Activated CD4-positive, alpha-beta T cell treated with anti-CD3 and anti-CD28 coated beads, Interleukin-2, amount 50 U/mL, for 1 hour (primary cell): ENCODE measurements at places on chromosomes 13 and 19.

DNA sequence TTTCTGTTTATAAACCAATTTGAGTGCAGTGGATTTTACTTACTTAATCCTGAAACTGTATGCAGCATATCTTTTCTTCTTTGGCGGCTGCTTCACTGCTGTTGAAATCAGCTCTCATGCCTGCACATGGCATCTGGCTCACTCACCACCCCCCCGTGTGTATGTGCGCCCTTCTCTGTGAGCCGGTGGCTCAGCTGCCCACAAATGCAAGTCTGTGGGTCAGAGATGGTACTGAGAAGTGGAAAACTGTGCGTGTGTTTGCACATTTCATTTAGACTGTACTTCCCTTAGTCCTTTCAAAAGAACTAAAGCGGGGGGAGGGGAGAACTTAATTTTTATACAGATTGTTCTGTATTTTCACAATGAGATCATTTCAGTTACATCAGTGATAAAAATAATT is 307.6 kb downstream of the SHISA2 start:
- DNase-seq = no peak

DNA sequence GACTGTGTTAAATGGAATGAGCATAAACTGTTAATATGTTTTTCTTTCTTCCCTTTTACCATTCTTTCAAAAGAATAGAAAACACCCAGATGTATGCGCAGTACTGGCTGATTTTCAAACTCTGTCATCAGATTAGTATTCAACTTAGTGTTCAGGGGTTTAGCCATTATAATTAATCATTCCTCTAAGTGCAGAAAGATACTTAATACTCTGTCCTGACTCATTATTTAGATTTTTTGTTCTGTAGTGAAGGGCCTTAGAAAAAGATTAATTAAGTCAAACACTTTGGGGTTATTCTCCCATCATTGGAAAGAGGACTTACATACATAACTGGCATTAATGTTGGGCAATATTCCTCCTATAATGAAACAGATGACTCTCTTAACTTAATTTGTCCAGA is 1316.7 kb upstream of the SLC10A2 start:
- no peak for DNase-seq

- no peak for DNase-seq
Measured at GRCh38 chr13:57633141-57633949, 1.8 kb downstream of the PCDH17 start.

- DNase-seq = no peak
Measured at GRCh38 chr19:13396250-13397080, 109.8 kb downstream of the CACNA1A start.

- no peak for DNase-seq
Measured at GRCh38 chr13:63435667-63436324, 2020.1 kb upstream of the PCDH20 start.

DNA sequence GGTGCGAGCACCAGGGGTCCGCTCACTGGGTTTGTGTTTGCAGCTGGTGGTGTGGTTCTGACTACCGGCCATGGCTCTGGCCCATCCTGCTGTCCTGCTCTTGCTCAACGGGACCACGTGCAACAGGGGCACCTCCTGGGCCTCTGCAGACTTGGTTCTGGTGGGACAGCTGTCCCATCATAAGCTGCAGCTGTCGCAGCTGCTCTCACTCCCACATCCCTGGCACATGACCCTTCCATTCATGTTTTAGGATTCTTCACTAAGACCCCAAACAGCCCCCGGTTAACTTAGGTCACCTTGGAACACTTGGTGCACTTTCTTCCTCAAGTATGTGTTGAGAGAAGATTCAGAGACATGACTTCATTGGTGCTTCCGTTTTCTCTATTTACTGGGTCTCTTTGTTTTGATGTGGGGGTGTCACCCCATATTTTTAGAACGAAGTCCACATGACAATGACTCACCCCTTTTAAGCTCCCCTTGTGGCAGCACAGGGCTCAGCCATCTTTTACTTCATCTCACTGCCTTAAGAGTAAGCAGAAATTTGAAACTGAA is 68.4 kb upstream of the ARHGEF7 start:
- no peak for DNase-seq

GRCh38 chr19:871446-872265 is 12.2 kb downstream of the CFD start:
- DNase-seq = no peak

DNA sequence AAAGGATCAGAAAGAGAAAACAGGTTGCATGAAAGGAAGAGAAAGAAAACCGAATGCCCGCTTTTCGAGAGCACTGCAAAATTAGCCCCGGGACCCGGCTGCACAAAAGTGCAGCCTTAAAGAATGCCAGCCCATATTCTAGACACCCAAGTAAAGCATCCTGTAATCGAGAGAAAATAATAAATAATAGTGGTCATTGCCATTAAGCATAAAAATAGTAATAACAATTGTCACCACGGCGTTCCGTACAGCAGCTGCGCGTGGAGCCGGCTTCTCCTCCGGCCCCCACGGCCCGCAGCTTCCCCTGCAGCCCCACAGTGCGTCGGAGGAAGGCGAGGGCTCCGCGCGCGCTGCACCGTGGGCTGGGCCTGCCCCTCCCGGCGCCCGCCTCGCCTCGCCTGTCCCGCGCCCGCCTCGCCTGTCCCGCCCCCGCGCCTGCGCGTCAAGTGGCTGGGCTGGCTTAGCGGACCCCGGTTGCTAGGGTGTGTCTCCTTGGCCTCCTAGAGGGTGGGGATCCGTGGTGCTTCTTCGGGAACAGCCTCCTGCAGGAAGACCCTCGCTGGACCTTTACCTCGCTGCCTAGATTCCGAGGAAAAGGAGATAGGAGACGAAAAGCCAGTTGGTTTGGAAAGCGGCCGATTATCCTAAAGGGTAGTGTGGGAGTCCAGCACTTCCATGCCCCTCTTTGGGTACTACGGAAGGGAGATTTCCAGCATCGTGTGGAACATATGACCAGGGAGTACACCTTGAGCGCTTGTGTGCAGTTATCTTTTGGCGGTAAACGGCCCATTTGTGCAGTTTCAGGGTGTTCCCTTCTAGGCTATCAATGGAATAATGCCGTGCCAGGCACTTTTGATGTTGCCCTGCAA is at the start of gene LRRC63:
Gene LRRC63 (plus strand): TSS at position 446 of the 869 bp plus-strand sequence. CDS start 1,107 bp downstream, outside the sequence.
- peak; percentile 75 for DNase-seq

DNA sequence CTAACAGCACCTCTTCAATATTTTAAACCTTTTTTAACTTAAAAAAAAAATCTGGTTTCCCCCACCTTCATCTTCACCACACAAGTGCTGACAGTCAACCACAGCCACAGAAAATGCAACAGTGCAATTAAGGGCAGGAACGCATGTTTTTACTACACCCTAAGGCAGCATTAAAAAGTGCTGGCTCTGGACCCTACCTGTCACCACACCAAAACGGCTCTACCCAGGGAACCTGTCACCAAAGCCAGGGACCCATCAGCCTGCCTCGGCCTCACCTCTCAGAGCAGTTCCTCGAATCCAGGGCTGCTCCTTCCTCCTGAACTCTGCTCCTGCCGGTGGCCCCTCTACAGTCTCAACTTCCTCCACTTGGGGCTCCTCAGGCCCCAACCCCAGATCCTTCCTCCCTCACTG is 22.5 kb upstream of the SLC35E1 start:
- peak; percentile 31 for DNase-seq

- no peak for DNase-seq
Measured at GRCh38 chr19:18506101-18506930, 15.6 kb downstream of the ELL start.

DNA sequence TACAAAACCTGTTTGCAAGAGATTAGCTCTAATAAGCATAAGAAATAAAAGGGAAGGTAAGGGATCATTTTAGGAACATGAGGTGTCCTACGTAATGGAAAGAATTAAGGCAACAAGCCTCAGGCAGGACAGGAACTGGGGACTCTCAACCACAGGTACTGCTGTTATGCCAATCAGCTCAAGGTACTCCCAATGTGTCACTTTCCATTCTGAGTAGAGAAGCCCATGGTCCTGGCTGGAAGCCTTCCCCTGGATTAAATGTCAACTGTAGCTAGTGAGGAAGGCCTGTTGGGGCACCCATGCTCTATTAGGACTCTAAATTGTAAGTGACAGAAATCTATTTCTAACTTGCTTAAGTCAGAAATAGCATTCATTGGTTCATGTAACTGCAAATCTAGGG is 134.6 kb downstream of the DPF1 start:
- DNase-seq = no peak

- no peak for DNase-seq
Measured at GRCh38 chr13:99819967-99820366, 151.6 kb downstream of the ZIC5 start.

DNA sequence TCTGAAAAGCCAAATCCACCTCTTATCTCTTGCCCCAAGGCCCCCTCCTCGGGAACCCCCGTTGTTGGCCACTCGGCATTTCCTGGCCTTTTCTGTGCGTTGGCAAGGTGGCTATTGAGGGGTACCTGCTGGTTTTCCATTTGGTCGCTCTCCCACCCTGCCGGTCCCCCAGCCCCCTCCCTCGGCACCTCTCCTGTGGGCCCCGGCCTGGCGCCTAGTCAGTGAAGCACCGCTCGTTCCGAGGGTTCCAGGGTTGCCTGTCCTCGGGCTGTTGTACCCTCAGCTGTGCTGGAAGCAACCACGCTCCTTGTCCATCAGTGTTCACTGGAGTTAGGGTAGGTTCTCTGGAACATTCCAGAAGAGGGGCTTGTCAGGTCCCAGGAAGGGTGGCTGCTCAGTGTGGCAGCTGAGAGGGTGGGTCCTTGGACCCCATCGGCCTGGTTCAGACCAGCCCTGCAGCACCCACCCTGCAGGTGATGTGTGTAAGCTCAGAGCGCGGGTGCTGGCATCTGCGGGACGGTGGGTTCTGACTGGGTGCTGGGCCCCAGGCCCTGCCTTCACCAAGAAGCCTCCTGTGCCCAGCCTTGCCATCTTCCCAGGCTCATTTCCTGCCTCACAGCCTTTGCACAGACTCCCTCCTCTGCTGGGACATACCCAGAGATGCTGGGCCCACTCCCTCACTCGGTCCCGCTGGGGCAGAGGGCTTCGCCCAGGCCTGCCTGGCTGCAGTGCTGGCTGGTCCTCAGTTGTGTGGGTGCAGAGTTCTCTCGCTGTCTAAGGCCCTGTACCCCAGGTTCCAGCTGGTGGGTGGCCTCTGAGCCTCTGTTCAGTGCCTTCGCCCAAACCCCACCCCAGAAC is 21.3 kb downstream of the NKPD1 start:
- no peak for DNase-seq

- DNase-seq = no peak
Measured at GRCh38 chr13:53822136-53822535, 793.5 kb downstream of the OLFM4 start.

DNA sequence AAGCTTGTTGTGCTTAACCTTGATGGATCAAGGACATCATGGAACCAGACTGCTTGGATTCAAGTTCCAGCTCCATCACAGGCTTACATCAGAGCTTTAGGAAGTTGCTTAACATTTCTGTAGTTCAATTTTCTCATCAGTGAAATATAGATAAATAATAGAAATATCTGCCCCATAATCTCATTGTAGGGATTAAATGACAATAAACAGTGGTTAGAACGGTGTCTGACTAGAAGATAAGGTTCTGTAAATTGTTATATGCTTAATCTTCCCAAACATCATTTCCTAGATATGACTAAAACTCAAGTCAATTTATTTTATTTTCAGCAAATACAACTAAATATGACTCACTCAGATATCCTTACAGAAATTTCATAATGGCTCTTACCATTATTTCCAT is 83.5 kb downstream of the SLITRK1 start:
- no peak for DNase-seq

DNA sequence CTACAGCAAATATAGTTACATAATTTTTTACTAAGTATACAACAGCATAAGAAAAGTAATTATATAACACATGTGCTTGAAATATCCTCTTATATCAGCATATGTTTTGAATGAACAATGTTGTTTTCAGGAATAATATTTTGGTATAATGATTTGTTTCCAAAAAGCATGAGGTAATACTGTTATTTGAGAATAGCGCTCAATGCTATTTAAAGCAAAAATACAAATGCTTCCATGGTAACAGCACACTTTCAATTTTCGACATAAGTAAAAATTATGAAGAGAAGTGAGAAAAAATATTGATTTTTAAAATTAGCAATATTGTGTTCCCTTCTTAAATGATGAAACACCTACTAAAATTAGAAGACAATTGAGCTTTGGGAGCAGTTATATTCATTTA is 715.9 kb upstream of the ATXN8OS start:
- DNase-seq = no peak

- no peak for DNase-seq
Measured at GRCh38 chr13:111343186-111343805, 22.9 kb downstream of the TEX29 start.

- no peak for DNase-seq
Measured at GRCh38 chr13:20654156-20654555, 49.3 kb upstream of the IL17D start.

- DNase-seq = no peak
Measured at GRCh38 chr13:82257790-82258507, 1624.3 kb downstream of the SLITRK1 start.

DNA sequence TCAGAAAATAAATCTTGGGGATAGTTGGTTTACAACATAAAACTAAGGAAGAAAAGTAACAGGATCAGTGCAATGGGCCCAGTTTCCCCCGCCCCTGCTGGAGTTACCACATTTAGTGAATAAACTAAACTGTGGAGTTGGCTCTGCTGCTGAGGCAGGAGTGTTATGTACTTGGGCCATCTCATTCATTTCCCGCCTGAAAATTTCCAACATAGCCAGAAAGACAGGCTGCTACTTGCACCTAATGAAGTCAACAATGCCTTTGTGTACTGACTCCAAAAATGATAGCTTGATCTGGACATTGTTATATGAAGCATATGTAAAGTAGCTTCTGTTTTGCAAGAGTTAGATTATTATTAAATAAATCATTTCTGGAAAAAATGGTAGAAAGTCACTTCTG is 7.9 kb upstream of the RNASEH2B start:
- DNase-seq = no peak

GRCh38 chr19:51375504-51376221 is 3.2 kb upstream of the NKG7 start:
- no peak for DNase-seq

DNA sequence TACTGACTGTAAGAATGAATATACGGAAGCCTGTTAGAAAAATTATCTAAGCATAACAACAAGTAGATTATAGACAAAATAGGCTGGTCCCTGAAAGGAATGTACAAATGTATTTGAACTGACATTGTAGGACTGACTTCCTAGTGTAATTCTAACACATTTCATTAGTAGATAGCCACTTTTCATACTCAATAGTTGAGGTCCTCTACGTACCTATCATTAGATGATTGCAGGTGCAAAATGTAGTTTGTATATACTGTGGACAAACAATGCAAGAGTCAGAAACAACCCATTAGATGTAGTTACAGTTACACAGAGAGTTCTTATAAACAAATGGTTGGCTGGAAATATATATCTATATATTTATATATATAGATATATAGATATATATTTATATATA is 402.3 kb upstream of the SLITRK6 start:
- no peak for DNase-seq

DNA sequence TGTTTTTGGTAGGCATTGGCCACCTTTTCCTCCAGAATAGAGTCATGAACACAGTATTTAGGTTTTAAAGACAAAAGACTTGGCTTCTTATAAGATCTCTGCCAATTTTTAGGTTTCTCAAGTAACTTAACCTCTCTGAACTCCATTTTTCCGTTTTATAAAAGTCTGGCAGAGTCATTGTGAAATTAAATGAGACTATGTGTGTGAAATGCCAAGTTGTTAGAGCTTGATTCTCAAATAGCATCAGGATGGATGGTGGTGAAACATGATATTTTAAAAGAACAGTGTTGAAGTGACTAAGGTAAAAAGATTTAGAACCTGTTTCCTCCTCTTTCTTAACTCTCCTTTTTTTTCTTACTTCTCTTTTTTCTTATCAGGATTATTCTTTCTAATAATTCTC is 617.7 kb upstream of the SLITRK1 start:
- DNase-seq = no peak
